ENCODE measurements at places on chromosomes 2 and 18.

- DNase-seq = peak; percentile 97
These were observed 30.9 kb upstream of the COL5A2 start for GRCh38 chr2:189210250-189211087.

DNA sequence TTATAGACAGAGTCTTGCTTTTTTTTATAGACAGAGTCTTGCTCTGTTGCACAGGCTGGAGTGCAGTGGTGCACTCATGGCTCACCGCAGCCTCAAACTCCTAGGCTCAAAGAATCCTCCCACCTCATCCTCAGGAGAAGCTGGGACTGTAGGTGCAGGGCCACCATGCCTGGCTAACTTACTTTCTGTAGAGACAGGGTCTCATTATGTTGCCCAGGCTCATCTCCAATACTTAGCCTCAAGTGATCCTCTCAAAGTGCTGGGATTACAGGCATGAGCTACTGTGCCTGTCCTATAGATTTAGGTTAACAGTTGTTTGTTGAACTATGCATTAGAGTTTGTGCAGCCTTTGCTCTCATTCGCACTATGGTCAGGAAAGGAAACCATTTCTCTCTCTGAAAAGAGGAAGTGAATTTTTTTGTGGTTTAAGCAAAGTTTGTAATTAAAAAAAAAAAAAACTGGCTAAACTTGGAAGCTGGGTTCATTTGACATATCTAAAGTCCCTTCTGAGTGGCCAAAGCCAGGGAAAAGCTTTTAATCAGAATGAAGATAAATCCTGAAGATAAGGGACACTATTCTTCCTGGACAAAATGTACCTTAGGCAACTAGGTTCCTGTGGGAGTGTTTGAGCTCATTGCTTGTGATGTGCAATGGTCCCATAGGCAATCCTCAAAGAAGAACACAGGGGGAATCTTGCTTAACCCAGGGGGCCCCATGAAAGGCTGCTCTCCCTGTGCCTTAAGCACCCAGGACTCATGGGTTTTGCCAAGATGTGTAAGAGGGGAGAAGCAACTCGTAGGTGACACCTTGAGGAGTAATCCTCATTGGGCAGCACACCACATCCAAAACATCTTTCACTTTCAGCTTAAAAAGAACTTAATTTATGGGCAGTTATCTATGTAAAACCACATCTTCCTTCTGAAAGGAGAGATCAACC is 201.7 kb downstream of the MREG start:
- DNase-seq = no peak

DNA sequence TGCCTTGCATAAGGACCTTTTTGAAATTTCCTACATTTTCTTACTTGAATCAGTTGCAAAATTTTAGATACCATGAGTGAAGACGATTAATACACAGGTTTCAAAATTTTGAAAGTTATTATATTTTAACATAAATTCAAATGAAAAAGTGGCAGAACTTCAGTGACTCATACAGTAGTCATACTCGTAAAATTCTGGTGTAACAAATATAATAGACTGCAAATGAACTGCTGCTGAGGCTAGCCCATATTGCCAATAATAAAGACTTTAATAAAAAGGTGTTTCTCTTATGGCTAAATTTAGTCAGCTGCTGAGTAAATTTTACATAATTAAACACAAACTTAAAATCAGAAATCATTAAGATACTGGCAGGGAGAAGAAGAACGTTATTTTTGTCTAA is 36.9 kb downstream of the MSH6 start:
- DNase-seq = peak; percentile 34

DNA sequence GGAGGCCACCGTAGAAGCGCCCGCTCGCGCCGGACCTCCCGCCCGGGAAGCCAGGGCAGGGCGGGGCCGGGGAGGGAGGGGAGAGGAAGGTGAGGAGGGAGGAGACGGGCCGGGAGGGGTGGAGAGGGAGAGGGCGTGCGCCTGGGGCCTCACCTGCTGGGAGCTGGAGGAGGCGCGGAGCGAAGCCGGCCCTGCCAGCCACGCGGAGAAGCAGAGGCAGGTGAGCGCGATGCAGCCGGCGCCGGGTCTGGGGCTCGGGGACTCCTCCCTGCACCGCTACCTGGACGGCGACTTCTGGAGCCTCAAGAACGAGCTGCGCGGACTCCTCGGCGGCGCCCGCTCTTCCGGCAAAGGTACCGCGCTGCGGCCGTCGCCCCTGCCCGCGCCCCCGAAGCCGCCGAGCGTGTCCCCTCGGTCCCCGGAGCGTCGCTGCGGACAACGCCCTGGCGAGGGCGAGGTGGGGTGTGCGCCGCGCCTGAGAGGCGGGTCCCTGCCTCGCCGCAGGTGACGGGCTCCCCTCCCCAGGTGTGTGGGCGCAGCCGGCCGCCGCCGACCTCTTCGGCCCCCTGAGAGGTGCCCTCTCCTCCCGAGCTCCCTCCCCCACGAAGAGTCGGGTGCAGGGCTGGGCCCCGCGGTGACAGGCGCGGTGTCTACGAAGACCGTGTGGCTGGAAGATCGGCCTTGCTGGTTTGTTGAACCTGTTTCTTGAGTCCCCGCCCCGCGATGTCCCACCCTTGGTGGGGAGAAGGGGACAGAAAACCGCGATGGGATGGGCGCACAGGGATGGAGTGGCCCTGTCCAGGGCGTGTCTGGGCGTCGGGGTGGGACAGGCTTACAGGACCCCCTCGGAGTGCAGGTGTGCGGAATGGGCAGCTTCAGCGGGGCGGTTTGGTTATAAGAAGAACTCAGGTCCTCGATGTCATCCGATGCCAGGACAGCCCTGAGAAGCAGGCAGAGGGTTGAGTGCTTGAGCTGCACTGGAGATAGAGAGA is at the start of gene ACOXL:
Gene ACOXL (plus strand): TSS at position 152 of the 992 bp plus-strand sequence. CDS start 35,817 bp downstream, outside the sequence.
- DNase-seq = no peak

Data from fibroblast of lung (primary cell).